ENCODE measurements at places on chromosomes 13 and 19.

DNA sequence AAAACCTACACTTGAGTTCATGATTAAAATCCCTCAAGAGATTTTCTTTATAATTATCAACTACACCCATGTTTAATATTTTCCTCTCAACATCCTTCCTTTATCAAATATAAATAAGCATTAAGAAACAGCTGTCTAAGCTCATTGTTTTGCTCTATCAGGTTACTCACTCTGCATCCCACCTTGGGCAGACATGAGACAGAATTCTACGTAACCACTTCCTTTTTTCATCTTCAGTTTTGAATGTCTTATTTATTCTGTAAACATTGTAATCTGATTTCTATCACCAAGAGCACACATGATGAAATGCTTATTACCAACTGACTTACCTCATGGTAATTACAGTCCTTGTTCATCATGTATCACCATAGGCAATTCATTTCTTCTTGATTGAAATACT lies 1256.6 kb upstream of the ATXN8OS start:
- DNase-seq = no peak

GRCh38 chr13:47421525-47421924 lies 524.7 kb upstream of the HTR2A start:
- DNase-seq = no peak

- no peak for DNase-seq
Observed at GRCh38 chr13:30319130-30319529, 11.8 kb upstream of the KATNAL1 start.

- no peak for DNase-seq
Observed at GRCh38 chr19:53045536-53045935, 996 bp downstream of the ERVV-2 start.

DNA sequence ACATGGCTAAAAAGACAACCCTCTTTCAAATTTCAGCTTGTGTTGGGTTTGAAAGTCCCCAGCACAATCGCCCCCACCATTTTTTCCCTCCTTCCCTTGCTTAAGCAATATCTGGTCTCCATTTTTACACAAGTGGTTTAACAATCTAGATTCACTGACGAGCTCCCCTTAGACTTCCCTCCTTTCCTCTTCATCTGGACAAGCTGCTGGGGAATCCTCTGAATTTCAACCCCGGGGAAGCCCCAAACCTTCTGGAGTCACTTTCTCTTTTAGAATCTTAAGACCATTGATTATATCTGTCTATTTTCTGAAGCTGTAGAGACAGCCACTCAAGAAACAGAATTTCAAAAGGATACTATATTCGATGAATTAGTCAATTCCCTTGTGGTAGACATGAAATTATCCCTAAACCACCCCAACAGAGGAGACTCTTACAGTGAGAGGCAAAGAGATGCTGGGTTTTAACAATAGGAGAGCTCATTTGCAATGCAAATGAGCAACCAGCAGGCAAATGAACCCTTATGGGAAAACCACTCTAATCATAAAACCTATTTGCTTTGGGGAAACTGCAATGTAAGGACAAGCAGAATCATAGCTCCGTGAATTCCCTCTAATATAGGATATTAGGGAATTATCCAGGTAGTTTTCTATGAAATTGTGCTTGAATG lies 78.9 kb downstream of the TEX26 start:
- DNase-seq = no peak

DNA sequence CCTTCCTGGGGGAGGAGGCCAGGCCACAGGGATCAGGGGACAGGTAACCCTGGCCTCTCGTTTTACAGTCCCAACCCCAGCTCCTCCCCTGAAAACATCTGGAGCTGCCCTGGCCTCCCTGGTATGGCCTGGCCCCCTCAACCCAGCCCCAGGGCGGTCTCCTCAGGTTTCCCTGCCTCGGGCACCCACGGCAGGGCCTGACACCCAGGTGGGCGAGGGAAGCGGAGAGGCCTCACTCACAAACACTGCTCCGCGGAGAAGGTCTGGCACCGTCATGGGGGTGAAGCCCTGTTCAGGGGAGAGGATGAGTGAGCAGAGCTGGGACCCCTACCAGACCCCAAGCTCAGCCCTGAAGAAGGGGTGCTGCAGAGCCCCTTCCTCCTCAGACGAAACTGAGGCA lies 6.5 kb upstream of the CCER2 start:
- no peak for DNase-seq

DNA sequence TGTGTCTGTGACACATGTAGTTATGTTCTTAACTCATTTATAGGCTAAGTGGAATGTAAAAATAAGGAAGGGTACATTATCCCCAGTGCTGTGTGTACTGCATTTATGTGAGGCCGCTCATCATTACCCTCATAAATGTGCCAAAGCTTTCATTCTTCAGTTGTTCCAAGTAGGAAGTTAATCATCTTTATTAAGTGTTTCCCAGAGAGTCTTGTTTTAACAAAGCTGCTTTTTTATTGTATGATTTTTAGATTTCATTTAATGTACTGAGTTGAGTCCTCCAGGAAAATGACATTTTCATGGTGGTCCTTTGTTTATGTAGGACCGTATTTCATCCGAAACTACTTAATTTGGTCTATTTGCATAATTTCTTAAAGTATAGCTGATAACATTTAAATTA lies 379.8 kb downstream of the DLEU7 start:
- no peak for DNase-seq

- peak; percentile 95 for DNase-seq
Observed at GRCh38 chr19:35716801-35717664, 770 bp upstream of the KMT2B start.

- DNase-seq = no peak
Observed at GRCh38 chr13:25166306-25166705, 5.8 kb downstream of the AMER2 start.

DNA sequence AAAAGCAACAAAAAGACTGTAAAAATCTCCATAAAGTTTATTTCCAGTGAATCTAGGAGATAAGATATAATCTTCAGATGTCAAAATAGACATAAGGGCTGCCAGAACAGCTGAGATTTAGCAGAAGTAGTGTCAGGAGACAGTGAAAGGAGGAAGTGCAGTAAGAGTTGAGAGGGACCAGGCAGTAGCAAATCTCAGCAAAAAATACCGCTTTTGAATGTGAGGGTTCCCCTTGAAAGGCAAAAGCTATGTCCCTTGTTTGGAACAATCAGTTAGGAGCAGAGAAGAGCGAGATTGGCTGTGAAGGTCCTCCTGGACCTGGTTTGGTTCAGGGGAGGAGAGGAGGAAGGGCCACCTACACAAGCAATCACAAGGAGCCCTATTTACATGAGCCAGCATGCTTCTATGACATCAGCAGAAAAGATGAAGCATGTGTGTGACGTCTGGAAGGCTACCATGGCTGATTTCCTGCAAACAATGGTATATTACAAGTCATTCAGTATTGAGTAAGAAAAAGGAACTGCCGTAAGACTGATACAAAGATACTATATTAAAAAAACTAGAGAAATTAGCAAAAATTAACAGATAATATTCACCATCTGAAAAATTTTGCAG lies 98.9 kb upstream of the SIAH3 start:
- no peak for DNase-seq

GRCh38 chr13:77991003-77991402 lies 72.4 kb upstream of the EDNRB start:
- no peak for DNase-seq

DNA sequence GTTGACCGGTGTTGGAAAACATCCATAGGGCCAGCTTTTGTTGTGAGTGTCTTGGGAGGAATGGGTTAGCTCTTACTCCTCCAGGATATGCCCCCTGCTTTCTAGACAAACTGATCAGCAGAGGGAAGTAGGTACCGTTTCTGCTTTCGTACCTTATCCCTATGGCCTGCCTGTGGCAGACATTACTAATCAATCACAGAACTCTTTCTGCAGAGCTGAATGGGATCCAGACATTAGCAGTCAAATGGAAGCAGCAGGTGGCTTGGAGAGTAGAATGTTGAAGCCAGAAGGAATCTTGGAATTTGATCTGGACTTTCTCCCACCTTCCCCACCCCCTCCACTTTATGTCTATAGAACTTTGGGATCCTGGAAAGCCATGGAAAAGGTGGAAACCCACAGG lies 17.1 kb downstream of the NWD1 start:
- no peak for DNase-seq

GRCh38 chr13:113589251-113589960 lies 4.9 kb downstream of the TFDP1 start:
- DNase-seq = no peak

DNA sequence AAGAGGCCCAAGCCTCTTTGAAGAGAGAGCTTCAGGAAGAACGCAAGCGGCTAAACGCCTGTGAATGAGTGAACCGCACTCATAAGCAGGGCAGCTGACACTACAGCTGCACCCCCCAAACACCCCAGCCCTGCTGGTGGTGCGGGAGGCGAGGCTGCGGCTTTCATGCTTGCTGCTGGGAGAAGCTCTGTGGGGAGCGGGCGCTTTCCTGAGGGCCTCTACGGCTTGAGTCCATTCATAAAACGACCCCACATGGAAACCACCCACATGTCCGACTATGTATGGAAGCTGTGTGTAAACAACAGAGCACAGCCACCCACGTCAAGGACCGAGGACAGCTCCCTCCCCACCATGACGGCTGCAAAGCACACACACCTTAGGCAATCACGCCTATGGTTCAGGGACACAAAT lies 5.5 kb downstream of the AP3D1 start:
- peak; percentile 3 for DNase-seq

DNA sequence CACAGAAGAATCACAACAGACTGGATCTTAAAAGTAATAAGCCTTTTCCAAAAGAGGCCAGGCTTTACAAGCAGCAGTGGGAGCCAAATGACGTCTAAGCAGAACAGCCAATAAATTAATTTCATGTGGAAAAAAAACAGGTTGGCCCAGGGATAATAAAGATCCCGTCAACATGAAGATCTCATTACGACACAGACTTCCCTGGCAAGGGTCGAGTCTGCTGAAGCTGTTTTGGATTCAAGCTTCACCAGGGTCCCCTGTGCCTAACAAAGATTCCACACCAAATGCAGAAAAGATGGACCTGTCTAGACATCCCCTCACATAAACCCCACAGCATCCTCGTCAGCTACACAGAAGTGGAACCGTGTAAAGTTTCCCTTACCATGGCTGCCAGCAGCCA lies 215.1 kb upstream of the ZNF507 start:
- DNase-seq = no peak

- no peak for DNase-seq
Observed at GRCh38 chr13:101019126-101019525, 344.5 kb upstream of the TMTC4 start.

Data from 8988T (cell line).